Astrocyte (in vitro differentiated cells and primary cell): ENCODE measurements at places on chromosomes 13 and 19. TPM values are rescaled to one million over a fixed set of nuclear protein-coding genes. Genes with fewer than 3 reads are reported as not detected.

ZNF534 gene
- not detected in 2 replicates for total RNA-seq

IL12RB1 gene
- 0.07 TPM in 1 of 2 replicates, not detected in the other for total RNA-seq

F10 gene
- total RNA-seq = 0.45 TPM in 1 of 2 replicates, not detected in the other

APC2 gene
- total RNA-seq = 5.5 and 7.1 TPM in 2 replicates

PDX1 gene
- total RNA-seq = not detected in 2 replicates

CD177 gene
- total RNA-seq = not detected in 2 replicates

PNMA8B gene
- total RNA-seq = 1.7 and 1.9 TPM in 2 replicates

ZNF813 gene
- total RNA-seq = 3.7 and 4.1 TPM in 2 replicates

ACER1 gene
- not detected in 2 replicates for total RNA-seq

ZNF460 gene
- 87.2 and 105 TPM in 2 replicates for total RNA-seq

PLIN5 gene
- not detected in 2 replicates for total RNA-seq

SPACA4 gene
- total RNA-seq = not detected in 2 replicates

PRSS57 gene
- not detected in 2 replicates for total RNA-seq

APLP1 gene
- 66.0 and 69.4 TPM in 2 replicates for total RNA-seq

APOE gene
- 655 and 663 TPM in 2 replicates for total RNA-seq
